Activated CD8-positive, alpha-beta T cell treated with anti-CD3 and anti-CD28 coated beads, Interleukin-2, amount 10 ng/mL, durations not matched to agents 7 days and 5 days (primary cell): ENCODE measurements at places on chromosomes 5 and 9. TPM values are rescaled to one million over a fixed set of nuclear protein-coding genes. Genes with fewer than 3 reads are reported as not detected.

DNA sequence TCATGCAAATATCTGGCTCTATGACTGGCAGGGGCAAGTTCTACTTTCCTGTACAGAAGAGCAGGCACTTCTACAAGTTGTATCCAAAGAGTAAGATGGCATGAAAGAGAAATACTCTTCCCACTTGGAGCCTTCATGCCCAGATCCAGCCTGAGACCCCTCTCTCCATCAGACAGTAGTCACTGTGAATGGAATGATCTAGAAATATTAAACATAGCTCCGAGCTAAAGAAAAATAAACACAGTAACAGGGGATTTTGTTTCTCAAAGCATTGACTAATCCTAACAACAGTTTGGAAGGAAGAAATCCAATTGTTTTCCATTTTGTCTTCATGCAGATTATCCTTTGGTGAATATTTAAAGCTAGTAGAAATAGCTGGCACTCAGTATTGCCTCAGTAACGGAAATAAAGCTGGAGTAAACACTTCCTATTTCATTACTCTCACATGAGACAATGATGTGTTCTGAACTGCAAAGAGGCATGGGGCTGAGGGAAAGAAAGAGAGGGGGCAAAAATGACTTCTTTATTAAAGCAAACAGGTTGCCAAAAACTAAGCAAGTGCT, 100.0 kb downstream of the SEMA5A start:
- no peaks in the 10 kb centered on the region for H3K4me1 ChIP-seq
- DNase-seq: no peak
- H3K27ac ChIP-seq: no peak overlapping the region
- H3K27me3 ChIP-seq: no peaks in the 10 kb centered on the region
- H3K4me3 ChIP-seq: no peak overlapping the region

- H3K27ac ChIP-seq: no peak overlapping the region
- no peak overlapping the region for H3K4me3 ChIP-seq
- H3K36me3 ChIP-seq: no peaks in the 10 kb centered on the region
- DNase-seq: no peak
- no peaks in the 10 kb centered on the region for H3K4me1 ChIP-seq
- no peaks in the 10 kb centered on the region for H3K27me3 ChIP-seq
These were observed 1164.6 kb upstream of the CDH18 start for GRCh38 chr5:21152611-21153010.

DNA sequence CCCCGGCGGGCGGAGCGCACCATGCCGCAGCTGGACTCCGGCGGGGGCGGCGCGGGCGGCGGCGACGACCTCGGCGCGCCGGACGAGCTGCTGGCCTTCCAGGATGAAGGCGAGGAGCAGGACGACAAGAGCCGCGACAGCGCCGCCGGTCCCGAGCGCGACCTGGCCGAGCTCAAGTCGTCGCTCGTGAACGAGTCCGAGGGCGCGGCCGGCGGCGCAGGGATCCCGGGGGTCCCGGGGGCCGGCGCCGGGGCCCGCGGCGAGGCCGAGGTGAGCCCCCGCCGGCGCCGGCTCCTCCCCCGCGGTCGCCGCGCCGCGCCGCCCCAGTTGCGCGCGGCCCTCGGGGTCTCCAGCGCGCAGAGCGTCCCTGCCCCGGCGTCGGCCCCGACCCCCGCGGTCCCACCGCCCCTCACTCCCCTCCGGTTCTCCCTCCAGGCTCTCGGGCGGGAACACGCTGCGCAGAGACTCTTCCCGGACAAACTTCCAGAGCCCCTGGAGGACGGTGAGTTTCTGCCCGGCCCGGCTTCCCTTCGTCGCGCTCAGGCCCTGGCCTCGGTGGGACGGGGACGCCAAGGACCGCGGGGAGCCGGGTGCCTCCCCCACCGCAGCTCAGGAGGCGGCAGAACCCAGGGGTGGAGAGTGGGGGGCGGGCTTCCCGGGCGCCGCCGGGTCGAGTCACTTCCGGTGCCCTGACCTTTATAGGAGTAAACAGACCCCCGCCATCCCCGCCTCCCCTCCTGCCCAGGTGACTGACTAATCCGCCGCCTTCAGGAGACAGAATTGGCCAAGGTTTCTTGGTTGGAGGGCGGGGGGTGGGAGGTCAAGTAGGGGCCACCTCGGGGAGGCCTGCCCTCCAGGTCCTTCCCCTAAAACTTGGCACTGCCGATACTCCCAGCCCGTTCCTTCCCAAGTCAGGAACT, 665 bp downstream of the TCF7 start:
- peak overlapping the region; percentile 62 for H3K27ac ChIP-seq
- peak; percentile 73 for DNase-seq
- H3K27me3 ChIP-seq: peaks cover 10% of the 10 kb centered on the region
- H3K36me3 ChIP-seq: peaks cover 42% of the 10 kb centered on the region
- H3K4me1 ChIP-seq: peaks cover 84% of the 10 kb centered on the region

Gene MARCHF3
- 2.4 TPM for total RNA-seq

Gene CORO2A
- total RNA-seq: 9.2 TPM

- no peak within 1 kb of the TSS for H3K4me3 ChIP-seq
- H3K4me1 ChIP-seq: no peaks in the 10 kb centered on the region
- no peak for DNase-seq
- no peaks in the 10 kb centered on the region for H3K36me3 ChIP-seq
- H3K27ac ChIP-seq: no peak within 1 kb of the TSS
- H3K27me3 ChIP-seq: no peaks in the 10 kb centered on the region
These were observed at the start of gene C1QTNF3 for GRCh38 chr5:34043099-34043876. TSS of gene C1QTNF3 (minus strand) at chr5:34043213. CDS start at chr5:34043125, 88 bp downstream.

Gene IRGM
- total RNA-seq: 3.0 TPM

- H3K27ac ChIP-seq: no peak overlapping the region
- no peaks in the 10 kb centered on the region for H3K27me3 ChIP-seq
- no peaks in the 10 kb centered on the region for H3K36me3 ChIP-seq
These were observed 136.9 kb downstream of the IRX2 start for GRCh38 chr5:2614571-2614970.

DNA sequence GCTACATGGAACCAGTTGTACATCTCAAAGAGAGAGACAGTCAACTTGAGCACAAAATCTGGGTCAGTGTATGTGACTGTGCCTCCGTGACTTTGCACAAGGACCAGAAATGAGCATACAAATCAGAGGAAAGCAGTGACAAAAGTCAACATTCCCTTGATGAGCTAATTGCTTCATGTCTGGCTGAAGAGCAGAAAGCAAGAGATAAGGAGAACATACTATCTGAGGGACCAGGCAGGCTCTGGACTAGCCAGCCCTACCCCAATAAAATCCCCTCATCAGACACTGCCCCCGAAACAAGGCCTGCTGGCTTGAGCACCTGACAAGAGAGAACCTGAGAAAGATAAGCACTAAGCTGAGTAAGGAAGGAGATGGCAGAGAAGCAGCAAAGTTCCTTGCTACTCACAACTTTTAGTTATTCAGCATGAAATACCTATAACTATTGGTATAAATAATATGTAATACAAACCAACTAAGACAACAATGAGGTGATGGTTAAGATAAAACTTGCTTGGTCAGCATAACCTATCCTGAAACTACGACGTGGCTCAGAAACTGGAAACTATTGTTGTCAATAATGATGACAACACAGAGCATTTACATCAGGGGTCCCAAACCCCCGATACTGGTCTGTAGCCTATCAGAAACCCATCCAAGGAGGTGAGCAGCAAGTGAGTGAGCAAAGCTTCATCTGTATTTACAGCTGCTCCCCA, 9.5 kb downstream of the SIL1 start:
- DNase-seq: no peak
- H3K4me3 ChIP-seq: no peak overlapping the region
- H3K4me1 ChIP-seq: peaks cover 7% of the 10 kb centered on the region
- peaks cover 10% of the 10 kb centered on the region for H3K36me3 ChIP-seq

Gene PRR7
- 9.8 TPM for total RNA-seq

DNA sequence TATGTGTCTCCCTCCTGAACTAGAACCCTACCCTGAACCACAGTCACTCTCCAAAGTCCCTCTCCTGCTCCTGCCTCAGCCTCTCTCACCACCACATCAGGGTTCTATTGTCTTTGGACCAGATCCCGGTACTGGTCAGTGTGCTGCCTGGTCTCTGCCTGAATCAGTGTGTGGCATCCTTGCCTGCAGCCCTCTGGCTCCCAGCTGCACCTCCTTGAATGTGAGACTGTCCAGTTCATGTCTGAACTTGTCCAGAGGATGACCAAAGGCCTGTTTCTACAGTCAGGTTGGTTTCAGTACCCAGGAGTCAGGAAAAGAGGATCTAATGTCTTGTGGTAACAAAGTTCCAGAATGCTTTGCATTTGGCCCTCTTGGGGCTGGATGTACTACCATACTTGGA, 76.8 kb upstream of the RANBP3L start:
- H3K27me3 ChIP-seq: no peaks in the 10 kb centered on the region
- no peaks in the 10 kb centered on the region for H3K36me3 ChIP-seq
- no peak overlapping the region for H3K27ac ChIP-seq
- no peak for DNase-seq

Gene ZNF474
- total RNA-seq: not detected

DNA sequence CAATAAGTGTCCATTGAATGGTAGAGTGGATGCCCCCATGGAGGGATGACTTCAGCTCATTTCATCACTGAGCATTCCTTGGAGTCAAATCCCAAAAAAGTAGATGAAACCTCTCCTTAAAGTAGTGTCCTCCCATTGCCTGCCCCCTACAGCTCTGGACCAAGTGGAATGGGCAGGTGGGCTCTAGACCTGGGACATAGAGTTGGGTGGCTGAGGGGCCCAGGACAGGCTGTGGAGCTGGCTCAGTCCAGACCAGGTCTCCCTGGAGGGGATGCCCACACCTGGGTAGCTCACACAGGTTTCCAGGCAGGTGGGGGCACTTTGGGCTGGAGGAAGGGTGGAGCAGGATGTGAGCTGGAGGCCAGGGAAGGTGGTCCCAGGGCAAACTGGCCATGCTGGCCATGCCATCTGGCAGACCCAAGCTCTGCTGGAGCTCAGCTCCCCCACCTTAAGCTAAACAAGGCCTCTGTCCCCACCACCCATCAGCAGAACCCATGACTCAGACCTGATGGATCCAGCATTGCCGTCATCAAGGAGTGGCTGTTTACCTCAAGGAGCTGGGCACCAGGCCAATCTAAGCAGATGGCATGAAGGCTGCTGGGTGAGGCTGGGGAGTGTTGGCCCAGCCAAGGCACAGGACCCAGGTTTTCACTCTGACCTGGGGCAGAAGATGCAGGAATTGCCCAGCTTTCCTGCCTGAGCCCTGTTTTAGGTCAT, 6.2 kb upstream of the SPINK4 start:
- peaks cover 10% of the 10 kb centered on the region for H3K27me3 ChIP-seq
- H3K4me1 ChIP-seq: no peaks in the 10 kb centered on the region
- no peak for DNase-seq

Gene ITK
- total RNA-seq: 263 TPM

DNA sequence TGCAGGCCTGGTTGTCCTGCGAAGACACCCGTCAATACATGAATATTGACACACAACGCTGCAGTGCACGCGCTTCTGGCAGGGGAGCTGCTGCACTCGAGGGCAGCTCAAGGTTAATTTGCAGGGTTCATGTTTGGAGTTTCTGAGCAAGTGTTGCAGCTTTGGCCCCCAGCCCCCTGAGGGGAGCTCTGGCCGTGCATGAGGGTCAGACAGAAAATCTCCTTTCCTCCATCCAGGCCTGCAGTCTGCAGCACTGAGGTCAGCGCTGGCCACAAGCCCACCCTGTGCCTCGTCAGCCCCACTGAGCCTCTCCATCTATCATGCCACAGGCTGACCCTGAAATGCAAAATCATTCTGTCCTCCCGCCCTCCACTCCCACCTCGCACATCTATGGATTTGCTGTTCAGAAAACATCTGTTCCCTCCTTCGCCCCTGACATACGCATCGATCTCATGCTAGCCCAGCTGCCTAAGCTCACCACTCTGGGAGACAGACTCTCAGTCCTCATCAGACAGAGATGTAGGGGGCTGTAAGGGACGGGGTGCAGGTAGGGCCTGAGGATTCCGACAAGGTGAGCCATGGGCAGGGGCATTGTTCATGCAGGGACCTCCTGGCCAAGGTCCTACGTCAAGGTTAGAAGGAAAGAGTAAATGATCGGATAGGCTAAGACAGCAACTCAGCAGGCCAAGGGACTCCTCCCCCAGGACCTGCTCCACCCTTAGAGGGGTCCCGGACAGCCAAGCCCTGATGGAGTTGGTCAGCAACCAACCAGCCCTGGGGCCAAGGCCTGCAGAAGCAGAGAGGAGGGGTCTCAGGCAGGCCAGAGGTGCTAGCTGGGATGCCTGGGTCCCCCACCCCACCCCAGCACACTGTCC, 125.1 kb downstream of the KCNIP1 start:
- H3K36me3 ChIP-seq: no peaks in the 10 kb centered on the region
- peaks cover 10% of the 10 kb centered on the region for H3K4me1 ChIP-seq
- DNase-seq: no peak

Gene PLAC8L1
- total RNA-seq: 0.42 TPM

DNA sequence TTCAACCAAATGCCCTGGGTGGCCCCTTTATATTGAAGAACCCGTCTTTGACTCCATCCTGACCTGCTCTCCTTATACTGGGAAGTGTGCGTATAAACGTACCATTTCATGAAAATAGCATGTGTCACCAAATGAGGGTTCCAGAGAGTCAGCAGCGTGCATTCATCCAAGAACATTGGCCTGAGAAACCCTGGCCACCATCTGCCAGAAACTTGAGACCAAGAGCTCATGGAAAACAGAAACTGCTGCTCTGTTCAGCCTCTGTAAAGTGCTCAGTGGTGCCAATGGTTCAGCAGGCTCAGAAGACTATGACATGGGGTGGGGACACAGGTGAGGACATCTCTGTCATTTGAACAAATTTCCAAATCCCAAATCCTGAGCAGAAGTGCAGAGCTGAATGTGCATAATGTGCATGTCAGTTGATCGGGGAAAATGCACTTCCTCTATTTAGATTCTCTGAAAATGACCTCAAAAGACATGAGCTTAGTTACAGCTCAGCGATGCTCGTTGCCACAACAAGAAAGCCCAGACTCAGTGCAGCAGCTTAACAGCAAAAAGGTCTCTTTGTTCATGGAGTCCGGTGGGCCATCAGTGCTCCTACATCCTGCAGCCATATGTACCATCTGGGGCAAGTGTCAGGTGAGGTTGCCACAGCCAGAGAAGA, 176.1 kb downstream of the ATPSCKMT start:
- H3K4me1 ChIP-seq: no peaks in the 10 kb centered on the region
- H3K27ac ChIP-seq: no peak overlapping the region
- H3K4me3 ChIP-seq: no peak overlapping the region
- no peaks in the 10 kb centered on the region for H3K36me3 ChIP-seq

DNA sequence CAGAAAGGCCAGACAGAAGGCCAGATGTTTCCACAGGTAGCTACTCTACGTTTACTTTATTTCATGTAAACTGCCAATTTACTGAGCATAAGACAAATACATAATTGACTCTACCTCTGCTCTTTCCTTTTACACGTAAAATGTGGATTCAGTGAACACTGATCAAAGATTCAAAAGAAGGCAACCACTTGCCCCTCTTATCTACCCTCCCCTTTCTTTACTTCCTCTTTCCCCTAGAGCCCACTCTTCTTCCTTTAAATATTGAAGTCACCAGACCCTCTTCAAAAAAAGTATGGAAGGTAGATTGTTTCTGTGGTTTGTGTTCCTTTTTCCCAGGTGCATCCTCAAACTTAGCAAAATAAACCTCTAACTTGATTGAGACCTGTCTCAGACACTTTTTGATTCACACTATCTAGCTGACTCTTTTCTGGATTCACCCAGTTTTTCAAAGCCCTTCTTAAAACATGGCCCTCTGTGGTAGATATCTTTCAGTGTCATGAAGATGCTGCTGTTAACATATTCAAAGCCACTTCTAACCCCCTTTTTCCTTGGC, 6.7 kb downstream of the FAM114A2 start:
- no peak for DNase-seq
- H3K27me3 ChIP-seq: no peaks in the 10 kb centered on the region
- H3K36me3 ChIP-seq: peaks cover 21% of the 10 kb centered on the region
- H3K4me1 ChIP-seq: peaks cover 3% of the 10 kb centered on the region

Gene SLC25A2
- 0.84 TPM for total RNA-seq
